ENCODE measurements at places on chromosomes 6 and 20.

DNA sequence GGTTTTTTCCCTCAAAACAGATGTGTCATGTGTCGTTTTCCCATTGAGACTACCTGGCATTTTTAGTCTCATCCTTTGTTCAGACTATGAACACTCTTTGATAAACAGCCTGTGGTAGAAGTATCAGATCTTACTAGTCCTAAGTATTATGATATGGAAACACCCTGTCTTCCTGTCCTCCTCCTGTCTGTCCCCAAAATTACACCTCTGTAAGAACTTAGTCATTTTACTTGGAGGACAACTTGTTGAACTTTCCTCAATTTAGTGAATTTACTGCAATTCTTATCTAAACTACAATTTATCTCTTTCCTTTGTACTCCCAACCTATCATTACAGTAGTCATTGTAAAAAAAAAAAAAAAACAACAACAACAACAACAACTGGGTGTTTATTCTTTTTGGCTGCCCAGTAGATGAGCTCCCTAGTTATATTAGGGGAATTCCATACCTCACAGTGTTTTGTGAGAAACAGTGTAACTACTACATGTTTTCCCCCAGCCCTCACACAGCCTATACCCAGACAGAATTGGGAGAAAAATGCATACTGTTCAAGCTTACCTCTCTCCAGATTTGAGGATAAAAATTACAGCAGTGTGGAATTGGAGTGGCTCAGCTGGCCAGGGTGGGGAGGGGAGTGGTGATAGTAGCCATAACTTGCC is 18.5 kb upstream of the ERVFRD-1 start:
- no peak for DNase-seq

DNA sequence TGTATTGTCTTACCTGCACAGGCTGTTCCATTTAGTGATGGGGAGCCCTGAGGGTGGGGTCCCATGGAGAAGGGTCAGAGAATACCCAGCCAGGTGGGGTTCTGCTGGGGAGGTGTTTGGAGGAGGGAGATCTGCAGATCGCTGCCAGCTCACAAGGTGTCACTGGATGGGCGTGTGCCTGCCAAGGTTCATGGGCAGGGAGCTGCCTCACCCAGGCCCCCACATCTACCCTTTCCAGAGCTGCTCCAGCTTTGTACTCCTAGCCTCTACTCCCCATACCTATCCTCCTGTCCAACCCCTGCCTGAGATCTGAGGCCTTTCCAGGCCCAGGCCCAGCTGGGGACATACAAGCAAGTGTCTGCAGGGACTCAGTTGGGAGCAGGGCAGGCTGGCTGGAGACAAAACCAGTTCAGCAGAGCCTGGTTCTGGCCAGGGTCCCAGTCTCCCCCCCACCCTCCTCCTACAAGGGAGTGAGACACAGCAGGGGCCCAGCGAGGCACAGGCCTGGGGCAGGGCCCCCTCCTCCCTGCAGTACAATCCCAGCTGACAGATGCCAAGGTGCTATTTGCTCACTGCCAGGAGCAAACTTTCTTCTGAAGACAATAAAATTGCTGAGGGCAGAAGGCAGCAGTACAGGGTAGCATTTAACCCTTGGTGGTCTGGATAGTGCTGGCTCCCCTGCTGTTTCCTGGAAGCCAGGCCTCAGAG is 19.7 kb downstream of the SPDEF start:
- DNase-seq: peak; percentile 91

- DNase-seq: no peak
Observed at GRCh38 chr20:44656448-44656847, 4.9 kb upstream of the ADA start.

DNA sequence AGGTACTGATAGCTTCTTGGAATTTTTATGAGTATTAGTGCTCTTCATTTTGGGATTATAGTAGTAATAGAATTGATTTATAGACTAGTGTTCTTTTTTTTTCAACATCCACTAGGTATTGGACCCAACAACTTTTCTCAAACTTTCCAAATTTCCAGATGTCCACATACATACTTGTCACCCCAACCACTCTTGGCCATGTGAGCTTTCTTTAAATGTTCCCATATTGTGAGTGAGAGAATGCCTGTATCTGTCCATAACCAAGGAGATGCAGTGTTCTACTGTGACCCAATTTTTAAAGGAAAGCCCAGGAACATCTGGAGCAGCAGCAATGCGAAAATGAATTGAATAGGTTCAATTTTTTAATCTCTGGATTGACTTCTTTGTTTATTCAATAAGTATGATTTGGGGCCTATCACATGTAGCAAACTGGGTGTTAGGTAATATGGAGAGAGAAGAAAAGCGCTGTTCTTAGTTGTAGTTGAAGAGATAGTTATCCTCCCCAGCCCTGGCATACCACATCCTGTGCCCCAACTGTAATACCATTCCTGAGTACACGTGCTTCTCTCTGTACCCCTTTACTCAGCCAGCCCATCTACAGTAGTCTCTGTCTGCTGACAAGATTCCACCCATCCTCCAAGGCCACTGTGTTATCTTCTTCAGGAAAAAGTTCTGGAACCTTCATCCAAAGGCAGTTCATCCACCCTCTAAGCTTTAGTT is 116.8 kb upstream of the SUPT3H start:
- DNase-seq: no peak

DNA sequence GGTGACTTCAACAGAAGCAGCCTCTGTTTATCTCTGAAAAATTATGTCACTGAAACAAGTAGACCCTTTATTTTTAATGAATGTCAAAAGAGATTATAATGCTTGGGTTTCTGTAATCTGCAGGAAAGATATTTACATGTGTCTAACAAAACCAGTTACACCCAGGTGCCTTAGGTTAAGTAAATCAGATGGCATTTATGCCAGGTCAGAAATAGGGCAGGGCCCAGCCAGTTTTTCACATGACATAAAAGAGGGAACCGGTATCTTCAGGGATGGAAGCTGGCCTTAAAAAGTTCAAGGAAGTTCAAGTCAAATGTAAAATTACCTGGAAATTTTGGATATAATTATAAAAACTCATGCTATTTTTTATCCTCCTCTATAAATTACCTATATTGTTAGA is 14.2 kb upstream of the ENPP4 start:
- DNase-seq: no peak

DNA sequence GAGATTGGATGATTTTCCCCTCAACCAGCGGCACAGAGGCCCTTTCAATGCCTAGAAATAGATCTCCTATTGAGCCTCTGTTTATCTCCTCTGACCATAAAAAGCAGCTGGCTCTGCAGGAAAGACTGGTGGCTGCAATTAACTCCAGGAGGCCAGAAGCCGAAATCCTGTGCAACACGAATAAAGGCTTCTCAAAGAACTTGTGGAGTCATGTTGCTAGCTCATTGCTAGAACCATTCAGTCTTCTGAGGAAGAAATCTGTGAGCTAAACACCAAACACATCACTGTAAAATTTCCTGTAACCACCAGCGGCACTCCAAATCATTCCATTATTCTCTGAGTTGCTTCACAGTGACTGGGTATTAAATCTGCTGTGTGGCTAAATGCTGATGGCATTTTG is 49.1 kb upstream of the TPD52L1 start:
- no peak for DNase-seq

DNA sequence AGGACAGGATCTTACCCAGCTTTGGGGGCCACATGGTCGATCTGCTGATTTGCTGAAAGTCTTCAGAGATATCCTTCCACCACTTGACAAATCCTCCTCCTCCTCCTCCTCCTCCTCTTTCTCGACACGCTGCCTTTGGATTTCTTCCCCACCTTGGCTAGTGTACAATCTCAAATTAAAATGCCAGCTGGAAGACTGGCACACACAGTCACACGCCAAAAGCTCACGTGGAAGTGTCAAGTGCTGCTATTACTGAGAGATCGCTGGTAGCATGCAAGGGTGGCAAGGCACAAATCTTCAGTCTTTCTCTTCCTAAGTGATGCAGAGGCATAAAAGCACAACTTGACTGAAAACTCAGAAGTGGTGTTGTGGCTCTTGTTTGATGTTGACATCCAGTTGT is 35.3 kb downstream of the GPR6 start:
- DNase-seq: no peak

DNA sequence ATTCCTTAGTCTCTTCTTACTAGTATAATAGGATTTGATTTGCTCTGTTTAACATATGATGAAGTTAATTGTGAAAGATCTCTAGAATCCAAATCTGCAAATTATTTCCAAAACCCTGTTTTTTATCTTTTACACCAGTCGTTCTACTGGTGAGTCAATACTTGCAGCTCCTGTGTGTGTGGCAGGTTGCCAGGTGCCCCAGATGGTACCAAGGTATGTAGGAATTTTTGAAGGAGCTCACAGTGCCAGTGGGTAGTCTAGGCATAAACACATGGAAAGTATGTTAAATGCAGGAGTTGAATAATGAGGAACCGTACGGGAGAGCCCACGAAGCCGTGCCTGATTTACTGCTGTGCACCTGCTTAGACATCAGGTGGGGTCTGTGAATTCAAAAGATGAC is 192.2 kb downstream of the FARS2 start:
- no peak for DNase-seq

DNA sequence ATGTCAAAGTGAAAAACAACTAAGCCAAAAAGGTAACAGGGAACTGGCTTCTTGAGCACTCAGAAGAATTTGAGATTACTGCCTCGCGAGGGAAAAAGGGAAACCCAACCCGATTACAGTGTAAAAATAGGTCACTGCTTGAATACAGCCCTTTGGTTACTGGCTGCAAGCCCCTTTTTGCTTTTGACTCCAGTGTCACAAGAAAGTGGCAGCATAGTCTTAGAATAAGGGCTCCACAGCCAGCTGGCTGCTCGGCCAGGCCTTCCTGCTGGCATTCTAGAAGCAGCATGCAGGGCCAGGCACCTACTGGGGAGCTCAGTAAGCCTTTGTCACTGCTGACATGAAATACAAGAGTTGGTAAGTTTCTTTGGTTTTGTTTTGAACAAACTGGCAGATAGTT is 83.0 kb downstream of the ZHX3 start:
- no peak for DNase-seq

GRCh38 chr6:97674802-97675201 is 391.8 kb upstream of the MMS22L start:
- no peak for DNase-seq

DNA sequence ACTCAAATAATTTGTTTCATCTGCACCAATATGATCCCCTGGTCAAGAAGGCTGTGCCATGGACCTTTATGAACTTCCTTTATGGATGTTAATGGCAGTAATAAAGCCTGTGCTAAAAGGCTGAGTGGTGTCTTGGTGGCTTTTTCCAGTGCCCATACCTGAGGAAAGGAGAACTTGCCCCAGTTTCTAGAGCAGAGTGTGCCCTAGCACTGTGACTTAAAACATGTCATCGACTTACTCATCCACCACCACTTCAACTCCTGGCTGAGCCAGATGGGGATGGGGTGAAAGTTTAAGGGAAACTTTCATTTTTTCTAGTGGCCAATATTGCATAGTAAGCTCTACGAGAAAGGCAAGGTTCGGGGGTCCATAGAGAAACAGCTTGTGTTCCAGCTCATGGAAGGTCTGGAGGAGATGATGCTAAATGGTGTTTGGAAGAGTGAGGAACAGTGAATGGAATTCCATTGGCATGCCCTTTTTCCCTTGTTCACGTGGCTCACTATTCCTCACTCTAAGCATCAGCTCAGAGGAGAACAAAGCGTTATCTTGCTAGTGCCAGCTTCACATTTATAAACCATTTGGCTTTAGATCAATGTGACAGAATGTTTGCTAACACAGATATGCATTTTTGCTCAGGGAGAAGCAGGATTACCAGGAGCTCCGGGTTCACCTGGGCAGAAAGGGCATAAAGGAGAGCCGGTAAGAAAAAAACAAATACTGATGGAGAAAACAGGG is 71.2 kb downstream of the COL19A1 start:
- no peak for DNase-seq

- peak; percentile 59 for DNase-seq
Observed at GRCh38 chr20:37911838-37912281, 8.9 kb downstream of the VSTM2L start.

GRCh38 chr20:62202676-62203377 is 17.3 kb downstream of the HRH3 start:
- no peak for DNase-seq

GRCh38 chr6:125662296-125662695 is 87.1 kb upstream of the HEY2 start:
- no peak for DNase-seq

- no peak for DNase-seq
Observed at GRCh38 chr6:79425589-79426311, 111.5 kb downstream of the LCA5 start.

GRCh38 chr20:50717974-50718761 is 13.2 kb upstream of the PARD6B start:
- no peak for DNase-seq

GRCh38 chr20:62762376-62762775 is 33.9 kb upstream of the MRGBP start:
- DNase-seq: no peak

- DNase-seq: peak; percentile 71
Observed at GRCh38 chr6:131949909-131950766, 1.0 kb downstream of the CCN2 start.

- DNase-seq: no peak
Observed at GRCh38 chr6:36955671-36956445, 1.3 kb downstream of the PI16 start.

DNA sequence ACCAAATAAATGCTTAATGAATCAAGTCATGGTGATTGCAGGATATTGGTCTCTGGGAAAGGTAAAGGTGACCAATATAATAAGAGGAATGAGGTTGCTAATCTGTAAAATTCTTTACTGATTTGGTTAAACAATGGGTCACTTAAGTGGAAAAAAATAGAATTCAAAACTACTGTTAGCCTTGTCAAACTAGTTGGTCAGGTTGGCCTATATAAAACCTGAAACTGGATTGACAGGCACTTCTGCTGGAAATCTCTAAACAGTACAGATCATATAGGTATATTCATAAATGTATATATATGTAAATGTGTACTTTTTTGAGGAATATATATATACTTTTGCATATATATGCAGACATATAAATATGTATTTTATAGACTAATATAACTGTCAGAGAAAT is 19.7 kb downstream of the PLCB4 start:
- DNase-seq: no peak

DNA sequence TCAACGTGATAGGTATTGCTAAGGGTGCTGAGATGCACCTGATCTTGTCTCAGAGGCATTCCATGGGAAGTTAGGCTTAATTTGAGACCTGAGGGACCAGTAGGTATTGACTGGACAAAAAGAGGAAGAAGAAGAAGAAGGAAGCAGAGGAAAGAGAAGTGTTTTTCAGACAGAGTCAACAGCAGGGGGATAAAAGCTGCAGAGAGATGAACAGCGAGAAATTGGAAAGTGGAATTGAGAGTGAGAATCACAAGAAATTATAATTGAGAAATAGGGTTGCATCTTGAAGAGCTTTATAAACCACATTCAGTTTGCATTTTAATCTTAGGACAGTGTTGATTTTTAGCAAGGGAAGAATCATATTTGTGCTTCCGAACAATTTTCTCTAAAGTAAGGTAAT is 254.0 kb downstream of the CD83 start:
- DNase-seq: no peak

- no peak for DNase-seq
Observed at GRCh38 chr20:50695135-50695872, 4.0 kb upstream of the RIPOR3 start.

GRCh38 chr6:122005661-122006060 is 393.8 kb upstream of the HSF2 start:
- DNase-seq: no peak
